ENCODE measurements at places on chromosomes 13 and 19.

GRCh38 chr19:39032063-39032918, at the start of gene FBXO27:
FBXO27 (minus strand) TSS chr19:39032549; CDS start chr19:39032227, 322 bp downstream.
- DNase-seq: no peak

DNA sequence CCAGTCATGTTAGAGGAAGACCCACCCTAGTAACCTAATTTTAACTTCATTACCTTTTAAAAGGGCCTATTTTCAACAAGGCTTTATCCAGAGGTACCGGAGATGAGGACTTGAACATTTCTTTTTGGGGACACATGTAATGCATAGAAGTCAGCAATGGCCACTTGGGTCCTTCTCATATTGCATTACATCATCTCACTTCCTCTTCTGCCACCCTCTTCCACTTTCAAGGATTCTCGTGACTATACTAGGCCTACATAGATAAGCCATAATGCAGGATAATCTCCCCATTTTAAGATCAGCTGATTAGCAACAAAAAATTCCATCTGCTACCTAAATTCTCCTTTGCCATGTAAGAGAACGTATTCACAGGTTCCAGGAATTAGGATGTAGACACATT, 557.2 kb downstream of the KCTD12 start:
- no peak for DNase-seq

DNA sequence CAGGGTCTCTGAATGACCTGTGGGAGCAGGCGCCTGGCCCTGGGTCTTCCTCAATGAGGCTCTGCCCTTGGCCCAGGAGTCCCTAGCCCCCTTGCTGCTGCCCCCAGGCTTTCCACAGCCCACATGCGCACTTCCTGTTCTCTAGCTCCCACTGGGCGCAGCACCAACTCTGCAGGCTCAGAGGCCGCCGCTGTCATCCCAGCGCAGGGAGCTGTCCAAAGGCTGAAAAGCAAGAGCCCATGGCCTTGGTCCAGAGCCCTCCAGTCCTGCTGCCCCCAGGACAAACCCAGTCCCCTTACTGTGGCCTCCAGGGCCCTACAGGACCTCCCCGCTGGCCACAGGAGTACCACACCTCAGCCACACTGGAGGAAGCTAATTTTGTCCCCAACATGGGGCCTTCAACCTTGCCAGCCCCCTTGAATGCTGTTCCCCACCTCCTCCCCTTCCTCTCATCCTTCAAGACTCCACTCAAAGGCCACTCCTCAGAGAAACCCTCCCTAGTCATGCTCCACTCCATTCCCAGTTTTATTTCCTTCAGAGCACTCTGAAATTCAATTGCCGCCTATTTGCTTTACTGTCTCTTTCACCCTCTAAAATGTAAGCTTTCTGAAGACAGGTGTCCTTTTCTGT, 8.0 kb upstream of the POU2F2 start:
- DNase-seq: no peak

GRCh38 chr19:49189259-49189658, 31.7 kb downstream of the TRPM4 start:
- DNase-seq: no peak

Data from activated CD4-positive, alpha-beta T cell treated with anti-CD3 and anti-CD28 coated beads, Interleukin-2, amount 50 U/mL, for 24 hours (primary cell).